ENCODE measurements at places on chromosomes 4 and X.
A peak's percentile ranks its signal among the peaks of the same experiment; 100 is the strongest.

DNA sequence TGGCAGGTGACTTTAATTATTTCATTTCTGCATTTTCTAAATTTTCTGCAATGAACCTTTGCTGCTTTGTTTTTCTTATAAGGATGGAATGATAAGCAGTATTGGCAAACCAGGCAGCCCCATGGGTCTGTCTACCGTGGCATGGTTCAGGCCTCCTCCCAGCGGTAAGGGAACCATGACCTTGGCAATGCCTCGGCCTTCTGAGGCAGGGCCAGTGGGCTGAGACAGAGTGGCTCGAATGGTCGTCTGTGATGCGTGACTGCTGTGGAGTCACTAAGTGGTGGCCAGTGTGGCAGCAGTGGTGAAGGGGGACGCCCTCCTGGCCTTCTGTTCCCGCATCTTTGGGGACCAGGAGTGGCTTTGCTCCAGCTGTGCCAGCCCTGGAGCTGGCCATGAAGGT, 43.6 kb upstream of the GRPEL1 start:
- no peak for DNase-seq

DNA sequence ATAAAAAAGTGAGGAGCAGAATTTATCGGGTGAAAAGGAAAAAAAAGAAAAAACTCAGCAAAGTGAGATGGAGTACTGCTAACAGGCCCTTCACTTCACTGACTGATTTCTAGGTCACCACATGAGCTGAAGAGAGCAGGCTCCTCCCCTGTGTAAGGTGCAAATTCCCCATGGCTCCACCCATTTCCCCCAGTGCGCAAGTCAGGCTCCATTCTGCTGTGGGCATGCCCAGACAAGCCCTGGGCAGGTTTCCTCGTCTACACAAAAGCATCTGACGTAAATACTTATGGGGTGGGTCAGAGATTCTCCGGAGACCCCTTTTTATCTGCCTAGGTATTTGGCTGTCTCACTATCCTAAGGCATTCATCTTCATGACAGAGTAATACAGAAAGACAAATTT, 157.9 kb downstream of the MAGEB5 start:
- no peak for DNase-seq

GRCh38 chr4:76982638-76983584, 33.4 kb downstream of the SEPTIN11 start:
- no peak for DNase-seq

GRCh38 chr4:159455675-159456237, 352.9 kb downstream of the RAPGEF2 start:
- peak; percentile 16 for DNase-seq

GRCh38 chr4:20297783-20298182, 46.1 kb downstream of the SLIT2 start:
- DNase-seq: no peak

DNA sequence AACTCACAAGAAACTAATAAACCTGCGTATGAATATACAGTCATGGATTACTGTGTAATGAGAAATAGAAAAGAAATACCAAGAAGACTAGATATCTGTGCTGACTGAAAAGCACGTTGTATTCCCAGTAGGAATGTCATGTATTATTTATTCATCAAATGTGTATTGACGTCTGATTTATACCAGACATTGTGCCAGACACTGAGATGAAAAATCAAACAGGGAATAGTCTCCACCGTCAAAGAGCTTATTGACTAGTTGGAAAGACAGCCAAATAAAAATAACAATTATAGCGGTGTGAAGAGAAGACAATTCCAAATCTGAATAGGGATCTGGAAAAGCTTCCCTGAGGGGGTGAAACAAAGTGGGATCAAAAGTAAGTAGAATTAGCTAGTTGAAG, 687.6 kb downstream of the C4orf33 start:
- no peak for DNase-seq

DNA sequence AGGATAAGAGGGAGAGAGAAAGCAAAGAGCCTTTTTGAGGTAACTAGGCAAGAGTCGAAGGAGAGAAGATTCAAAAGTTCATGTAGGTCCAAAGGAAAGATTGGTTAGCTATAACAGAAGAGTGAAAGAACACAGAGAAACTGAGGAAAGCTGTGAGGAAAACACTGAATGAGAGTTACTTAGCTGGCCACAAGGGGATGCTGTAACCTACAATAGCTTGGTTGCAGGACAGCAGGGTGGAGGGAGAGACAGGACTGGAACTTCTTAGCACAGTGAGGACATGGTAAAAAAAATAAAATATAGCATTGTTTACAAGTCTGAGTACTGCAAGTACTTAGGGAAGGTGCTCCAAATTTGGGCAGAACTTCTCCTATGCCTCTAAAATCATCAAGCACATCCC, 48.3 kb downstream of the RAI2 start:
- no peak for DNase-seq

DNA sequence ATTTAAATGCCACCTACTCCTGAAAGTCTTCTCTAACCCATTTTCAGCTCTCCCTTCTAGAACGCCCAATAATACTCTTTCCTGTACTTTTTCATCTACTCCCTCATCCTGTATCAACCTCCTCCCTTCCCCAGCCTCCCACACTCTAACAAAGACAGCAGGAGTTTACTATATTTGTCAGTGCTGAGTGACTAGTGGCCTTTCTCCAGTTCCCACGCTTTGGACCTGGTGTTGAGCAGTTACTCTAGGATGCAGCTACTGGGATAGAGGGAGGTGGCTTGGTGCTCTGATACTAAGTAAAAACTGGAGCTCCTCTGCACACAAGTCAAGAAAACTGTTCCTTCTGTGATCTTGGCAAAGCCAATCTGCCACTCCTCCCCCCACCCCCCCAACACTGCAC, 36.1 kb upstream of the KLHL13 start:
- no peak for DNase-seq

GRCh38 chr4:158131027-158131426, 41.8 kb downstream of the GASK1B start:
- no peak for DNase-seq

DNA sequence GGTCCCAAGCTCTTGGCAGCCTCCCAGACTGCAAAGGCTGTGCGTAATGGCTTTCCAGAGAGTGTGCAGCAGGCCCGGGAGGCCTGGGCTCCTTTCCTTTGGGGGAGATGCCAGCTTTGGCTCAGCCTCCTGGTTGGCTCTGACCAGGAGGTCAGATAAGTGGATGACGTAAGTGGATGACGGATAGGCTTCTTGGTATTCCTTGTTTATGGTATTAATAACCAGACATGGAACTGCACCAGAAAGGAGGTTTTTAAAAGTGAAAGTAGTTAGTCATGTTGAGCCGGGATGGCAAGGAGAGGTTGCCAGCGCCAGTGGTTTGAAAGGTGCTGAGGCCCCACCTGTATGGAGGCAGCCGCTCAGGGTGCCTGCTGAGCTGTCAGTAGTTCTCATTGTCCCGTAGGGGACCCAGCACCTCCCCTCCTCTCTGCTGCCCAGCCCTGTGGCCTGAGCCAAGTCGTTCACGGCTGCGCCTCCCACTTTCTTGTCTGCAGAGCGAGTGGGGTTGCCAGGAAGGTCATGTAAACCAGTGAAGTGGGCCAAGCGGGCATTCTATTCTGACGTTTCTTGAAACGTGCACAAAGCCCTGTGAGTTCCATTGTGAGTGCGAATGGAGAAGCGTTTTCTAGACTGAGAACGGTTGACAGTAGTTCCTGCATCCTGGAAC, 28.7 kb upstream of the STOX2 start:
- DNase-seq: peak; percentile 31

GRCh38 chrX:107654872-107655761, 26.8 kb downstream of the PRPS1 start:
- DNase-seq: no peak

DNA sequence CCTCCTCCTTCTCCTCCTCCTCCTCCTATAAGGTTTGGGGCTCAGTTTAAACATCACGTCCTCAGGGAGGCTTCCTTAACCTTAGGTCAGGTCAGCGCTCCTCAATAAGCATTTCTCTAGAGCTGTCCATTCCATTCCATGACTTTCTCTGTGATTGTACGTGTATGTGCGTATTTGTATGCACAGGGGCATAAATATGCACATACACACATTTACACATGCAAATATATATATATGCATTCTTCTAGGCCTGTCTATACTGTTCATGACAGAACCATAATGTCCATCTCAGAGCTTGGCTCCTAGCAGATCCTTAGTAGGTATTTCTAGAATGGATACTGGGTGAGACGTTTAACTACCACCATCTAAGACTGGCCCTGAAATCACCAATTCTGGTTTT, 258.6 kb downstream of the STIM2 start:
- DNase-seq: no peak

DNA sequence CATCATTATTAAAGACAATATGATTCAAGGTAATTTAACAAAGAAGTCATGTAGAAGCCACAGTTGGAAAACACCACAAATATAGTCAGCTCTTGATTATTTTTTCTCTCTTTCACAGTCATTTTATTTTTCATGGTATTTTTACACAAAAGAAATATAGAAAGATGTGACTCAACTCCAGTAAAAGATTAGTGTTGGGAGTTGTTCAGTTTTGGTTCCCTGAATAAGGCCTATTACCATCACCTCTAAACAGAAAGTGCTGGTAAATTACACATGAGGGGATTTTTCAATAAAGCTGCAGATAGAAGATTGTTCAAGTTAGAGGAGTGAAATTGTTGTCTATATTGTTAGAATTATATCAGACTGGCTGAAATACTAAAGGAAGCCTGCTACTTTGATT, 107.0 kb downstream of the DDIT4L start:
- DNase-seq: no peak

DNA sequence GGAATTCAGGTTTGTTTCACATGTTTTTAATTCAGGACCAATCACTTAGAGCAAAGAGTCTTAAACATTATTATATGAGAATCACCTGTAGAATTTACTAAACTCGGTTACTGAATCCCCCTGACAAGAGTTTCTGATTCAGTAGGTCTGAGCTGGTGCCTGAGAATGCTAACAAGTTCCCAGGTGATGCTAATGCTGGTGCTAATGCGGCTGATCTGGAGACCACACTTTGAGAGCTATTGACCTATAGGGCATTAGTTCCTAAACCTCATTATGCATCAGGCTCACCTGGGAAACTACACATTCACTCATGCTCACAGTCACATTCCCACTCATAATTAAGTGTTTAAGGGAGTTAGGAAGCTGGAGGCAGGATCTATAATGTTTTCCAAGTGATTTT, 36.1 kb upstream of the NUDT6 start:
- DNase-seq: no peak

DNA sequence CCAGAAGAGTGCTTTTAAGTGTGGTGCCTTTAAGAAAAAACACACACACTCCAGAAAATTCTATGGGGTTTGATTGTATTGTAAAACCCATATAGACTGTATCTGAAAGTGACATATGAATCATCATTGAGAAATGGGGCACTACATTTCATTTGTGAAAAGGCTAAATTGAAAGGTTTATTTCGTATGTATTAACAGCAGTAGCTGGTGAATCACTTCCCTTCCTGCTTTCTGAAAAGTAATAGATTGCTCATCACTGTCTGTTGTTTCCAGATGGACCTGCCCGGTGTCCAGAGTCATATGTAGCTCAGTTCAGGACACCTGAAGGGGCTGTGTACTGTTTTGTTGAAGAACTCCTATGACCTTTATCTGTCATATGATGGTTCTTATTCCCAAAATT, 28.1 kb upstream of the HPRT1 start:
- DNase-seq: no peak

DNA sequence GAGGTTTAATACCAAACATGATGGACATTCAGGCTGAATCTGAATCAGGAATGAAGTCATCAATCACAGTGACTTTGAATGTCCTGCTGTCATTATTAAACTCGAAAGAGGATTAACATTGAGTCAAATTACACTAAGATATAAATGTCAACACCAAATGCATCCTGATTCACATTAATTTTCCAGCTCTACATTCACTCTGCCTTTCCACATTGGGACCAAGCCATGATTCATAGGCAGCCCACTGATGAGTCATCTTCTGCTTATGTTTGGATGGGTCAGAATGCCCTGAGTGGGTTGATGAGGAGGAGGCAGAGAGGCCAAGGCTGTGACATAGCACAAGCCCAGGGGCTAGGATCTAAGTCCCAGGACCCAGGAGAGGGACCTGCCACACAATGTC, 247.6 kb upstream of the RPS6KA3 start:
- no peak for DNase-seq

DNA sequence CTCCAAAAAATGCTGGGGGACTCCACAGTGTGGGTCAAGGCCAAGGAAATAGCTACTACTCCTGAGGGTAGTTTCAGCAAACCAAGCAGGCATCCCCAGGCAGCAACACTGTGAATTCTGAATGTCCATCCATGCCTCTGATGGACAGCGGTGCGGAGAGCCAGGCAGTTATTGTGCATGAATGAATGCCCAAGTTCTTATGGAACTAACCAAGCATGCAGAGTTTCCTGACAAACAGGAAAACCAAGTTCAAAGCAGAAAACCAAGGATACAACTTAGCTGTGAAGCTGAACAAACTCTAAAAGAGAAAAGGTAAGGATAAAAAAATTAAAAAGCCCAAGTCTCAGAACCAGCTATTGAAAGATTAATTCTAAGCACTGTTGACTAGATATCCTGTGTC, 642.6 kb upstream of the HS3ST1 start:
- no peak for DNase-seq

GRCh38 chrX:2503591-2504500, 3.1 kb upstream of the DHRSX start:
- DNase-seq: no peak

DNA sequence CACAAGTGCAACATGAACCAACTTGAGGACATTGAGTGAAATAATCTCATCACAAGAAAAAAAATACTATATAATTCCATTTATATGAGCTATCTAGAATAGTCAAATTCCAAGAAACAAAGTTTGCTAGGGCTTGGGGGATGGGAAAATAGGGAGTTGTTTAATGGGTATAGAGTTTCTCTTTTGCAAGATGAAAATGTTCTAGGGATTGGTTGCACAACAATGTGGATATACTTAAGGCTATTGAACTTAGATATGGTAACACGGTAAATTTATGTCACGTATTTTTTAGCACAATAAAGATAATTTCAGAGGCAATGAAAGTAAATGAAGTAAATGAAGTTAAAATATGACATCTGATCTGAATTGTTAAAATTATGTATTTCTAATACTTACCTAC, 7.9 kb downstream of the MFSD8 start:
- no peak for DNase-seq

GRCh38 chrX:136630881-136631280, 17.1 kb upstream of the CD40LG start:
- no peak for DNase-seq

- no peak for DNase-seq
Measured at GRCh38 chrX:11949291-11949690, 189.0 kb upstream of the FRMPD4 start.

DNA sequence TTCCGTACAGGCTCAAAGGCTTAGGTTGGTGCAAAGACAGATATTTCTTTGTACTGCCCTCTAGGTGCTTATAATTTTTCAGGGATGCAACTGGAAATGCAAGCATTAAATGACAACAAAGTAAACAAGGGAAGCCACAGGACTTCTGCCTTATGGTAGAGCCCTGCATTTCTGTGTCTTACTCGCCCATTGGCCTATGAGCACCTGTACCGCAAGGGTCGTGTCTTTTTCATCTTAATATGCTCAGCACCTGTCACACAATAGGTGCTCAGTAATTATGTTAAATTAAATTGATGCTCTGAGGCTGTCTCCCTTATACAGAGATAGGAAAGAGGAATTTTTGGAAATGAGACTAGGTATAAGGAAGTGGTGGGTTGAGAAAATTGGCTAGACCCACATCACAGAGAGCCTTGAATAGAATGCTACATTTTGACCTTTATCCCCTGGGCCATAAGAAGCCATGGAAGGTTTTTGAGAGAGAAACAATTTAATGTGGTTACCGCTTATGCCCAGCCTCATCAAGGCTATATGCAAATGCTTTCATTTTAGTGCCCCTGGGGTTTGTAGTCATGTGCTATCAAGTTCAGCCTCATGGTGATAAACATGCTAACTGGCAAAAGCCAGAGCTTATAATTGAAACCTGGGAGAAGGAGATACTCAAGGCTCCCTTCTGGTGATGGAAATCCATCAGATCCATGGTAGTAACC, 16.3 kb downstream of the VSIG4 start:
- DNase-seq: no peak

All from NCI-H774 (cell line).